GM23338 (cell line): ENCODE measurements at places on chromosomes 1 and 21. TPM values are rescaled to one million over a fixed set of nuclear protein-coding genes. Genes with fewer than 3 reads are reported as not detected.
A peak's percentile ranks its signal among the peaks of the same experiment; 100 is the strongest.

DNA sequence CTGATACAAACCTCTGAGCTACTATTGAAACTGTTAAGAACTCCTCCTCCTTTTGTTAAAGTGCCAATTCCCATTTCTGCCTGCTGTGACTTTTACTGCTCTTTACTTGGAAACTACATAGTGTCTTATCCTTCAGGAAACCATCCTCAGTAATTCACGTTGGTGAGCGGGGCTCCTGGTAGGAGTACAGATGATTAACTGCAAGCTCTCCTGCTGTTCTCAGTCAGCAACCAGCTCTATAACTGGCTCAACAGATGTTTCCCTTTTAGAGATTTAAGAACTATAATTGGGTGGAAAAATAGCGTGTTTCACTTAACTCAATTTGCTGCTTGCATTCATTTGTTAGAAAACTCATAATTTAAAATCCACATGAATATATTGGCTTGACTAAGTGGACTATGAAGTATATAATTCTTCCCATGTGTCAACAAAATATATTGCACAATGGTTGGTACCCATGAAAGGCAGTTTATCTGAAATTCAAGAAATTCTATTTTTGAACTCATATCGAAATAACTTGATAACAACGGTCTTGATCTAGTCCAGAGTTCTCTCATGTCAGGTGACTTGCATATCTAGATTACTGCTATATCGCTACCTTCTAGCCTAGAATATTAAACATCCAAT, 574.0 kb downstream of the KCNT2 start:
- H3K4me1 ChIP-seq = no peaks in the 10 kb centered on the region
- no peaks in the 10 kb centered on the region for H3K27me3 ChIP-seq
- H3K4me3 ChIP-seq = no peak overlapping the region
- H3K27ac ChIP-seq = no peak overlapping the region
- H3K36me3 ChIP-seq = no peaks in the 10 kb centered on the region

GRCh38 chr1:41710980-41711379, 207.7 kb downstream of the HIVEP3 start:
- H3K27me3 ChIP-seq = no peaks in the 10 kb centered on the region
- no peak overlapping the region for H3K27ac ChIP-seq
- H3K4me1 ChIP-seq = no peaks in the 10 kb centered on the region
- H3K4me3 ChIP-seq = no peak overlapping the region

The MFAP2 gene
- total RNA-seq = 107 and 129 TPM in 2 replicates

The WLS gene
- 1.2 and 2.7 TPM in 2 replicates for total RNA-seq

DNA sequence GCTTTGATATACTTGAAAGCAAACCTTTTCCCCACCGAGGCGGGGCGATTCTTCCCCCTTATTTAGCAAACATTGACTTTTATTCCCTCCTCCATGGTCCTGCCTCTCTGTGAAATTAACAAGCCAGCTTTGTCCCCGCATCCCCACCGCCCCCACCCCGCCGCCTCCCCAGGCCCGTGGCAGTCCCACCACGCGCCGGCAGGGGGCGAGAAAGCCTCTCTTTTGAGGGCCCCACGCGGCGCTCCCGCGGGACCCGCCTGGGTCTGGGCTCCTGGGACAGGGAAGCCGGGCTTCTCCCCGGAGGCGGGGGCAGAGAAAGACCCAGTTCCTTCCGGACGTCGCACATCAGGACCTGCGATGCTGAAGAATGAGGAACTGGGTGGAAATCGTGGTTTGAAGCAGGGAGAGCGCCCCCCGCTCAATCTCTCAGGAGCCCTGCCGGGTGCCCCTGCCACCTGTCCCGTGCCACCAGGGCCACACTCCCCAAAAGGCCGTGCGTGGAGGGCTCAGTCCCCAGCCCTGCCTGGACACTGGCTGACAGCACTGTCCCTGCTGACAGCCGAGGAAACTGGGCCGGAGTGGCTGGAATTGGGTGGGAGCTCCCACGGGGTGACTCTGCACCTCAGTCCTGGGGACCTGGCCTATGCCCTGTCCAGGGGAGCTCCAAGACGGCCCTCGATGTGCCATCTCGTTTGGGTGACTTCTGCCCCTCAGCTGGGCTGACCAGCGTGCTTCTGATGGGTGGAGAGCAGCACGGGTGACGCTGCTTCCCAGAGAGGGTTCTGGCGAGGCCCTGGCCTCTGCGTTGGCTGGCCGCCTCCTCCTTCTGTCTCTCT, 8.6 kb upstream of the ACTRT2 start:
- H3K4me3 ChIP-seq = no peak overlapping the region
- no peaks in the 10 kb centered on the region for H3K36me3 ChIP-seq
- no peaks in the 10 kb centered on the region for H3K27me3 ChIP-seq

The KRTAP10-10 gene
- not detected in 2 replicates for total RNA-seq

GRCh38 chr1:925561-926421, 2.1 kb downstream of the SAMD11 start:
- H3K27ac ChIP-seq = no peak overlapping the region
- H3K27me3 ChIP-seq = peaks cover 98% of the 10 kb centered on the region
- H3K4me3 ChIP-seq = peak overlapping the region; percentile 49
- no peak for DNase-seq
- no peaks in the 10 kb centered on the region for H3K36me3 ChIP-seq
- peaks cover 5% of the 10 kb centered on the region; the same call in 1 of the 2 replicates for H3K4me1 ChIP-seq
